Epithelial cell of proximal tubule (primary cell): ENCODE measurements at places on chromosomes 7 and 10. TPM values are rescaled to one million over a fixed set of nuclear protein-coding genes. Genes with fewer than 3 reads are reported as not detected.

The ACTA2 gene
- total RNA-seq = 10.5 and 42.4 TPM in 2 replicates

The SLC39A12 gene
- total RNA-seq = not detected in 2 replicates

The CFAP58 gene
- total RNA-seq = 0.23 and 0.29 TPM in 2 replicates

The GIMAP1 gene
- not detected in 2 replicates for total RNA-seq

The GPR158 gene
- total RNA-seq = not detected in 2 replicates

The AGR3 gene
- total RNA-seq = not detected in 2 replicates

The RSBN1L gene
- 7.6 and 13.0 TPM in 2 replicates for total RNA-seq

The MACC1 gene
- 12.4 and 33.2 TPM in 2 replicates for total RNA-seq

The SLC13A1 gene
- not detected in 2 replicates for total RNA-seq

The STRIP2 gene
- total RNA-seq = 6.3 and 6.9 TPM in 2 replicates

The SPDYE11 gene
- not detected in 2 replicates for total RNA-seq

The PARD3 gene
- total RNA-seq = 70.5 and 97.8 TPM in 2 replicates

The OPALIN gene
- not detected in 2 replicates for total RNA-seq

The TNPO3 gene
- total RNA-seq = 52.5 and 53.2 TPM in 2 replicates
